ENCODE measurements at places on chromosomes 2 and 18.
A peak's percentile ranks its signal among the peaks of the same experiment; 100 is the strongest.

- peak; percentile 91 for DNase-seq
Observed at GRCh38 chr2:207503234-207503633, 26.5 kb upstream of the CREB1 start.

DNA sequence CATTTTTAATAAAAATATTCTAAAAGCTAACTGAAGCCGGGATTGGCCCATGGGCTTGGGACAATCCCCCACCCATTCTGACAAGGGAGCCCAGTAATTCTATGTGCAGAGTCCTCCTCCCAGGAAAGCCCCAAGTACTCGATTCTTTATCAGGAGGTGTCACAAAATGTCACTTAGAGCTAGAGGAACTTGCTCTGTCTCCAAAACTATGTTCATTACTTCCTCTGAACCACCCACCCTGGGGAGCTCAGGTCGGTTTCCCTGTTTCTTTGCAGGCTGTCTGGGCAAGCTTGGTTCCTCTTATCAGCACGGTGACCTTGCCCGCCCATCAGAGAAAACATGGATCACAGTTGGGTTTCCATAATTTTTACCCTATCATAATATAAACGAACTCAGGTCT is 430.6 kb upstream of the ID2 start:
- DNase-seq, result peak; percentile 67

GRCh38 chr2:217875556-217876252 is 127.1 kb downstream of the TNS1 start:
- no peak for DNase-seq

GRCh38 chr2:58010599-58010998 is 36.0 kb upstream of the VRK2 start:
- no peak for DNase-seq

DNA sequence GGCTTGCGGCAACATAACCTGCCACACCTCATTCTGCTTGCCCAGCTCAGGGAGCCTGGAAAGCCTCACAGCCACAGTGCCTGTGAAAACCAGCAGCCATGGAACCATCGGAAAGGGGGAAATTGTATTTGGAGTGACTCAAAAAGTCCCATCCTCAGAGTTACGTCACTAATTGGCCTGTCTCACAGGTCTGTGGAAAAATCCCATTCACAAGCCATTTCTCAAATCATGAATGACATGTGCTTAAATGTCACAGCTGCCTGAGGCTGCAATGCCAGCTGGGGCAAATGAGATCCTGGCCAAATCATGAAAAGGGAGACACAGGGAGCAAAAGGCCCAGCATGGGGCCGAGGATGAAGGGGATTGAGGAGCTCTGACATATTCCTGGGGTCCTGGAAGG is 486.9 kb upstream of the RAB6C start:
- no peak for DNase-seq

DNA sequence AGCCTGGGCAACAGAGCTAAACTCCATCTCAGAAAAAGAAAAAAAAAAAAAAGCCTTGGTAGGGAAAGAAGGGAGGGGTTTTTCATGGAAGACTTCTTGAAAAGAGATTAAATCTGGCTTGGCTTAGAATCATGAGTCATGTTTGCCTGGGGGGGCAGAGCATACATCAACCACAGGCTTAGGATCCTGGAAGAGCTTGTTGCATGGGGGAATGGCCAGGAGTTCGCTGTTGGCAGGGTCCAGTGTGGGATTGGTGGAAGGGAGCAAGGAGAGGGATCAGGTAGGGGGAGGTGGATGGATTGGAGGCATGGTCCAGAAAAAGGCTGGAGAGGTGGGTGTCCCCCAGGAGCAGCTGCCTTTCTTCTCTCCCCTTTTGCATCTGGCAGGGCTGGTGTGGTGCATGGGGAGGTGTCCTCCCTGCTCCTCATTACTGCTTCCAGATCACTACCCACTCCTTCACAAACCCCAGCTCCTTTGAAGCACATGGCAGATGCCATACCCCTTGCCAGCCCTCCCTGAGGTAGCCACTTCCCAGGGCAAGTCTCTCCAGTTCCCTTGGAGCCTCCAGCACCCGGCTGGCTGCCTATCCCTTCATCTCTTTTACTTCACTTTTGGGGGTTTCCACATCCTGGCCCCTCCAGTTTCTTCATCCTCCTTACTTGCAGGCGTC is 2.5 kb downstream of the ARMC9 start:
- DNase-seq, result no peak

DNA sequence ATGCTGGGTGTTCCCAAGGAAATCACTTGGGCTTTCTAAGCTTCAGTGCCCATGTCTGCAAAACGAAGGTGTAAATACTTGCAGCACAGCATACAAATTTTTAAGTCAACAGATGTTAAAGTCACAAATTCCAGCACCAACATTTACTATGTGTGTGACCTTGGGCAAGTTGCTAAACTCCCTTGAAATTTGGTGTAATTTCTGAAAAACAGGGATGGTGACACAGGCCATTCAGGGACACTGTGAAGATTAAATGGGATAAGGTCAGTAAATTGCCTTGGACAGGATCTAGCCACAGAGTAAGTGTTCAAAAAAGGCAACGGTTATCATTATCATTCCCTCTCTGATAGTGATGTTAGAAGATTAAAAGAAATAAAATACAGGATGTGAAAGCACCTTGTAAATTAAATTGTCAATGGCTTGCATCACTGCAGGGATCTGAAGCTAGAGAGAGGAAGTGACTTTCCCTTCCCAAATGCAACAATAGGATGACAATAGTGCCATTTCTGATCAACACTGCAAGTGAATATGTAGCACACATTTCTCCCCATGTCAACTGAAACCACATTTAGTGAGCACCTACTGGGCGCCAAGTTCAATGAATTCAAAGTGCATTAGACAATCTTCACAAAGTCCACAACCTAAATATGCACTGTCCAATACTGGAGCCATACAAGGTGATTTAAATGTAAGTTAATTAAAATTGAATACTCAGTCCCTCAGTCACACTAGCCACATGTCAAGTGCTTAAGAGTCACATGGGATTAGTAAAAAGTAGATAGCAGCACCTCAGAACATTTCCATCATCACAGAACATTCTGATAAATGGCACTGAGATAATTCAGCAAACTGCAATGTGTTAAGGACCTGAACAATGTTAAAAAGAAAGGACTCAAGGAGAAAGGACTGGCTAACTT is 81.2 kb downstream of the STK39 start:
- peak; percentile 36 for DNase-seq

- DNase-seq, result no peak
Observed at GRCh38 chr18:31046916-31047315, 4.4 kb upstream of the DSC3 start.

- no peak for DNase-seq
Observed at GRCh38 chr18:56374007-56374655, 264.3 kb downstream of the TXNL1 start.

GRCh38 chr2:238848976-238849853 is 1.3 kb downstream of the TWIST2 start:
- no peak for DNase-seq

DNA sequence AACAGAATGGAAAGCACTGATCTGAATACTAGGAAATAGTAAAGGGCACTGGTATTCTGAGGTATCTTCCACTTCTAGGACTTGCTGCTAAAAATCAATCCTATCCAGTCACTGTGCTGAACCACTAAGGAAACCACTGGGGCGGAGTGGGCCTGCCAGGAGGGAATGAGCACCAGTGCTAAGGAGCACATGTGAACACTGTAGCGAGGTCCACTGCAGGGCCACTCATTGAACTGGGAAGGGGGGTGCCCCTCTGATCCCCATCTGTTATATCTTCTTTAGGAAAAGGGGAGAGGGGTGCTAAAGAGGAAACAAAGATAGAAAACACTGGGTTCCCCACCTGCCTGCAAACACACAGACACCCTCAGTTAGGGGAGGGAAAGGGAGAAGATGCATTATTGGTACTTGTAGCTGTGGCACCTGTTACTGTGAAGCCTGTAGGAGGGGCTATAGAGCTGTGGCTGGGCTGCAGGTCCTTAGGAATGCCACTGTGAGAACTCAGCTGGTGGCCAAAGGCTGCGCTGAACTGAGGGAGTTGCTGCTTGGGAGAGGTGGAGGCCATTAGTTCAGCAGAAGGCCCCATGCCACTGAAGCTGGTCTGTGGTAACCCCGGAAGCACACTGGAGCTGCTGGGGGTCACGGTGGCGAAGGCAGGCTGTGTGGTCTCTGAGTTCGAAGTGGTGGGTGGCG is 81.8 kb downstream of the INO80D start:
- DNase-seq, result peak; percentile 7

GRCh38 chr18:65057439-65058083 is 693.3 kb upstream of the CDH7 start:
- DNase-seq, result no peak

- no peak for DNase-seq
Observed at GRCh38 chr18:32383050-32383819, 87.4 kb downstream of the GAREM1 start.

DNA sequence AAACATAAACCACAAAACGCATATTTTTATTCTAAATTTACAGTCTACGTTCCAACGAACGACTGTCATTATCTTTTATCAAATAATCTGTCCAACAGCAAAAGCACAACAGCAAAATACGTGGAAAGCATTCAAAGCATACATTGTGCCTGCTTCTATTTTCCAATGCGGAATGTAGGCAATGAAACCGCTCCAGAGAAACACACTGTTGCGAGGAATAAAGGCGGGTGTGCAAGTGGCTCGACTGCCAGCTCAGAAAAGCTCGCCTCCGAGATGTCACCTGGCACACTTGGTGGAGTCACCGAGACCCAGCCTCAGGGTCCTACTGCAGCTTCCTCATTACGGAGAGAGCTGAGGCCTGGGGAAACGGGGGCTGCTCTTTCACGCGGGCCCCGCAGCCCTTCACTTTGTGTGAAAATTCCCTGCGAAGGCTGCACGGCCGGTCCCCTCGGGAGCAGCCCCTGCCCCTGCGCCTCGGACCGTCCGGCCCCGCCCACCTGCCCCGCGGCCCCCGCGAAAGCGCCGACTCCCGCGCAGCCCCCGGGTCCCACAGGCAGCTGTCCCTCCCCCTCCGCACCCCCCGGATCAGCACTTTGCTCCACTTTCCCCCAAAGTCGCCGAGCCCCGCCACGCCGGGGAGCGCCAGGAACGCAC is 752 bp downstream of the MGAT4A start:
- peak; percentile 34 for DNase-seq

DNA sequence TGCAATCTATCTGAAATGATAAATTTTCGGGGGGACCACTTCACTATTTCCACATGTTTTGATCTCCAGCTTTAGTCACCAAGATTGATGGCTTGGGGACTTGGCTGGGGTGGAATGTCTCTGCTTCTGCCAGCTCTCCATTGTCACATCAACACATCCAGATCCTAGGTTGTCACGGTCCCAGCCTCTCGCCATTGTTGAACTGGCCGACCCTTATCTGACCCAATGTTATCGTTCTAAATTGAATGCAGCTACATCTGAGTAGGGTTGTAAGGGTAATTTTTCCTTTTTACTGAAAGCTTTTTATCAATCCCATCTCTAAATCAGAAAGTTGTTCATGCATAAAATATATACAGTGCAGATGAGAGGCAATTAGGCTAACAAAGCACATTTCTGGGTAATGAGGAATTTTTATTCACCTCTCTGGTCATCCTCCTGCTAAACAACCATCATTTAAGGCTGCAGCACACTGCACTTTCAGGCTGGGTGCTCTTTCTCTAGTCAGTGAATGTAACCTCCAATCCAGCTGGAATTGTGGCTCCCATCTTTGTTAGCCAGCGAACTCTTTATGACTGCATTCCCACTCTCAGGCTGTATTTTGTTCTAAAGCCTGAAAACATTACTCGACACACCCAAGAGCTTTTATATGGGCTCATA is 128.2 kb downstream of the COL4A4 start:
- DNase-seq, result no peak

DNA sequence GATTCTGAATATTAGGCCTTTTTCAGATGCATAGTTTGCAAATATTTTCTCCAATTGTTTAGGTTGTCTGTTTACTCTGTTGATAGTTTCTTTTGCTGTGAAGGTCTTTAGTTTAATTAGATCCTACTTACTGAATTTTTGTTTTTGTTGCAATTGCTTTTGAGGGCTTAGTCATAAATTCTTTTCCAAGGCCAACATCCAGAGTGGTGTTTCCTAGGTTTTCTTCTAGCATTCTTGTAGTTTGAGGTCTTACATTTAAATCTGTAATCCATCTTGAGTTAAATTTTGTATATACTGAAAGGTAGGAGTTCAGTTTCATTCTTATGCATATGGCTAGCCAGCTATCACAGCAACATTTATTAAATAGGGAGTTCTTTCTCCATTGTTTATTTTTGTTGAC is 404.8 kb downstream of the LNPK start:
- DNase-seq, result no peak

DNA sequence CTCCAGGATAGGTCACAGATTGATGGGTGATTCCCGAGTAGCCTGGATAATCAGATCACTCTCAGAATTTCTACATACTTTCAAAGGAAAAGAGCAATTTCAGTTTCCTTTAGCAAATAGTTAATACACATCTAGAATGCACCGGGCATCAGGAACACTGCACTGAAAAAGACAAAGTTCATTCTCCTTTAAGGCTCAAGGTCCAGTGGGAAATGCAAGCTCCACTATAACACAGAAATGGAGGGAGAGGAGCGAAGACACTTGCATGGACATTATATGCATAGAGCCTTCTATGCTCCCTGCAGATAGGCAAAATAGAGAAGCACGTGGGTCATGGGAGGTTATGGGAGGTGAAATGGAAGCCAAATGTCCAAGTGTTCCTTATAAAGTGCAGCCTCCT is 49.1 kb downstream of the SLC9A4 start:
- DNase-seq, result no peak

DNA sequence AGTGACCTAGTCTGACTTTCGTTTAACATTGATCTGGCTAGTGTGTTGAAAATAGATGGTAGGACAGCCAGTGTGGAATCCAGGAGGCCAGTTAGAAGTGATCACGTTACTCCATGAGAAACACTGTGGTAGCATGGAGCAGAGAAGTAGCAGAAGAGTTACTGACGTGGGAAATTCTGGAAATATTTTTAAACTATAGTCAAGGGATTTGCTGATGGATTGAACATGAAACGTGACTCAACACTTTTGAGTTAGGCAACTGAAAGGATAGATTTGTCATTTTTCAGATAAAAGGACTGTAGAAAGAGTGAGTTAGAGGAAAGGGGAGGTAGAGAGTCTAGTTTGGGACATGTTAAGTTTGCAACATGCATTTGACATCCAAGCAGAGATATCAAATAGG is 130.4 kb downstream of the IRS1 start:
- no peak for DNase-seq

- DNase-seq, result no peak
Observed at GRCh38 chr2:126896471-126896870, 2.2 kb upstream of the TEX51 start.
